ENCODE measurements at places on chromosomes 16 and 17. TPM values are rescaled to one million over a fixed set of nuclear protein-coding genes. Genes with fewer than 3 reads are reported as not detected.

DNA sequence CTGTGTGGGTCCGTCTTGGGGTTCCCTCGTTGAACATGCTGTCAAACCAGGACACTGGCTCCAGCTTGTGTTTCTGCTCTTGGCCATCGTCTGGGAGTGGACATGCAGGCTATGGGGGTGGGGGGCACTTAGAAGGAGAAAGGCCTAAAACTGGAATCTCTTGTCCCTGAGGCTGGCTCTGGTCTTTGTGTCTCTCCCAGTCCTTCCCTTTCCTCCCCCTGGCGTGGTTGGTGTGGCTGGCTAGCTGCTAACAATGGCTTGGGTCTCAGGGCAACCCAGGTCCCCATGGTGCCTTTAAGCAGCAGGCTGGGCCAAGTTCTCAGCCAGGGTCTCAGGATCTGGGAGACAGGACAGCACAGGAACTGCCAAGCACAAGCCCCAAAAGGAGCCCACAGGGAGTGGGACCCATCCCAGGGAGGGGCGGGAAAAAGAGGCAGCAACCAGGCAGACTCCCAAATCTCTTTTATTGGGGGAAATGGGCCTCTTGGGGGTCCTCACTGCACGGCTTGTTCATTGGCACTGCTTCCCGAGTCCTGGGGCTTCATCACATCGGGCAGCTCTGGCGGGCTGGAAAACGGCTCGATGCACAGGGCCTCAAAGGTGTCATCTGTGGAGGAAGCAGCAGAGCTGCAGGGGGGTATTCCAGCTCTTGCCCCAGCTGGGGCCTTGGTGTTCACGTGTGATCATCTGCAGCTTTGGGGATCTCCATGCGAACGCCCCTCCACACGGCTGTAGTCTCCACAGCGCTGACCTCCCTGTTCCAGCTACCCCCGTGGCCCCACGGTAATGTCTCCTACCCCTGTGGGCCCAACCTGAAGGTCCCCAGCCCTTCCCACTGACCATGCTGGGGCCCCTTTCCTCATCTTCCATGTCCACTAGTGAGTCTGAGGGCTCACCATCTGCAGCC lies 5.3 kb downstream of the ELOB start:
- DNase-seq = no peak

VASN gene
- total RNA-seq = 115 TPM

DRC3 gene
- total RNA-seq = 0.69 TPM

DNA sequence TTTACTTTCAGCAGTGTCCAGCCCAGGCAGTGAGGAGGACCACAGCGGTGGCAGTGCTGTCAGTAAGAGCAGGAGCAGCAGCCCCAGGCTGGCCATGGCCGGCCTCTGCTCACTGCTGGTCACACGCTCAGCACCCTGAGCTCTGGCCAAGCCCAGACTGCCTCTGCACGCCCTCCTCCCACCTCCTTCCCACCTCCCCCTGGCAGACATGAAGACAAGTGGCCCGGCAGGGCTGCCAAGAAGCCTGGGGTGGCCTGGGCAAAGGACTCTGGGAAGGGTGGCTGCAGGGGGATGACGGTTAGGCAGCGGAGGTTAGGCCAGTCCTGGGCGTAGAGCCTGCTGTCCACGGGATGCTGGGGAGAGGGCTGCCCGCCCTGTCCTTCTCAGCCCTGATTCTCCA lies at the start of gene C16orf89:
Gene C16orf89, minus strand, starts transcription at position 144 of the 400 bp plus-strand sequence. Its CDS starts 48 bp downstream, at position 96.
- DNase-seq = no peak

DNA sequence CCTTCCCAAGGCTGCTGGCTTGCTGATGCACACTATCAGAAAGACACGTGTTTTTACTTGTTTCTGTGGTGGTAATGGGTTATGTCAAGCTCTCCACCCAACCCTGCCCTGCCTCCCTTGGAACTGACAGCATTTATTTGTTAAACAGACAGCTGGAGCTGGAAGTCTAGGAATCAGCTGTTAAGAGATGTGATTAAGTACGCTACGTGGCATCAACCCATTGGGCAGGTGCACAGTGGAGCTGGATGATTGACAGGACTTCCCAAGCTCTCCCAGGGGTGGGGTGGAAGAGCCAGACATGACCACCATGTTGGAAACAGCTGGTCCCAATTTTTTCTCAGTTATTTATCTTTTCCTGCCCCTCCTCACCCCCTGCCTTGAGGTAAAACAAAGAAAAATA lies 49.4 kb downstream of the ADAMTS18 start:
- DNase-seq = no peak

EXOC3L1 gene
- total RNA-seq = 1.4 TPM

- DNase-seq = no peak
Measured at GRCh38 chr17:30324723-30325122, 9.1 kb downstream of the TMIGD1 start.

KRT25 gene
- total RNA-seq = not detected

GRCh38 chr17:81142301-81143199 lies 22.8 kb upstream of the PVALEF start:
- DNase-seq = peak; percentile 70

GRCh38 chr16:14263011-14263410 lies 191.9 kb downstream of the MRTFB start:
- no peak for DNase-seq

Measured in M059J (cell line).